Karpas-422 (cell line): ENCODE measurements at places on chromosomes 4 and X.

GRCh38 chrX:15594371-15594770 lies 6.4 kb downstream of the ACE2 start:
- DNase-seq: peak; percentile 53
- H3K27me3 ChIP-seq: no peaks in the 10 kb centered on the region
- no peak overlapping the region for H3K4me3 ChIP-seq
- no peaks in the 10 kb centered on the region for H3K36me3 ChIP-seq
- H3K27ac ChIP-seq: no peak overlapping the region

DNA sequence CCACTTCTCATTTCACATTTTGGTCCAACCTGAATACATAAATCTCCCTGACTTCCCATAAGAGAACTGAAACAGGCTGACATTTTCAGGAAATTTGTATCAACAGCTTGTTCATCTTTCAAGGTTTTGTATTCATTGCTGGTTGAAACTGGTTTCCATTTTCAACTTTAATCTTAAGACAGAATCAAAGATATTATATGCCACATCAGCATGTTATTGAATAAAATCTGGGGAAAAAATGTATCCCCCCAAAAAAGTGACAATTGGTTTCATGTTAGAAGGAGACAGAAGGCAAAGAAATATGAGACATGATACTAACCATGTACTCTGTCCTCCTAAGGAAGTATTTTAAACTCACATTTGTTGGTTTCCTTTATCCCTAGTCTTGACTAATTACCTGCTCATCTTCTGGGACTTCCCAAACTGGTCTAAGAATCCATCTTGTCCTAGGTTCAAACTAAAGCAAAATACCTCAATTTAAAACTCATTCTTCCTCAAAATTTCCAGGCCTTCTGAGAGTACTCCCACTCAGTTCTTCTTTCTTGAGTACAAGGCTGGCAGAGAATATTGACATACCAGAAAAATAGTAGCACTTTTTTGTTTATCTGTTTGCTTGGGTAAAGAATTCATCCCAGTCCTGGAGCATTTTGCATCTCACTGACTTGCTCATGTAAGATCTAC lies 3.1 kb upstream of the ANTXR2 start:
- H3K27me3 ChIP-seq: no peaks in the 10 kb centered on the region
- H3K36me3 ChIP-seq: no peaks in the 10 kb centered on the region
- H3K4me1 ChIP-seq: peaks cover 8% of the 10 kb centered on the region; the same call in 1 of the 2 replicates
- DNase-seq: no peak
- H3K4me3 ChIP-seq: no peak overlapping the region

GRCh38 chr4:159048166-159048886 lies 54.6 kb upstream of the RAPGEF2 start:
- H3K36me3 ChIP-seq: no peaks in the 10 kb centered on the region
- no peak overlapping the region for H3K27ac ChIP-seq
- H3K4me3 ChIP-seq: no peak overlapping the region
- DNase-seq: no peak
- no peaks in the 10 kb centered on the region for H3K27me3 ChIP-seq

GRCh38 chrX:16484338-16484737 lies 165.6 kb upstream of the S100G start:
- no peak overlapping the region for H3K4me3 ChIP-seq
- no peaks in the 10 kb centered on the region for H3K27me3 ChIP-seq
- H3K4me1 ChIP-seq: no peaks in the 10 kb centered on the region
- no peak overlapping the region for H3K27ac ChIP-seq

- H3K4me3 ChIP-seq: no peak overlapping the region
- no peak for DNase-seq
- no peak overlapping the region for H3K27ac ChIP-seq
- H3K27me3 ChIP-seq: no peaks in the 10 kb centered on the region
These were observed 68.3 kb upstream of the PRPS1 start for GRCh38 chrX:107560041-107560440.

- H3K27ac ChIP-seq: no peak overlapping the region
- DNase-seq: no peak
- H3K4me1 ChIP-seq: no peaks in the 10 kb centered on the region
- no peaks in the 10 kb centered on the region for H3K36me3 ChIP-seq
- no peak overlapping the region for H3K4me3 ChIP-seq
- no peaks in the 10 kb centered on the region for H3K27me3 ChIP-seq
These were observed 203.2 kb downstream of the DHX15 start for GRCh38 chr4:24380957-24381665.

DNA sequence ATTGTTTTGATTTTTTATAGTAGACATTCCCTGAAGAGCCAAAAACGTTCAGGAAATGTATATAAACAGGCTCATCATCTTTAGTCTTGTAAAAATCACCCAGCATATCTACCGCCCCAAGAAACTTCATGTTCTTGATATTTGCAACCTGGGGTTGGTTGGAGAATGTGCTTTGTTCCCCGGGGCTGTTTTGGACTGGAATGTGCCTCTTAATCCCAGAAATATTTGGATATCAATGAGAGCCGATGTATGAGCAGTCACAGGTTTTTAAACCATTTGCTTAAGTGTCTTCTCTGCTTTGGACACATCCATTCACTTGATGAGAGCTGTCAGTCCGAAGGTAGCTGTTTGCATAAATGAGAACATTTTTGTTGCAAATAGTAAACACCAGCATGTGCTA lies 449.7 kb downstream of the PCDH7 start:
- H3K4me3 ChIP-seq: no peak overlapping the region
- no peaks in the 10 kb centered on the region for H3K27me3 ChIP-seq
- no peak overlapping the region for H3K27ac ChIP-seq
- H3K4me1 ChIP-seq: no peaks in the 10 kb centered on the region

DNA sequence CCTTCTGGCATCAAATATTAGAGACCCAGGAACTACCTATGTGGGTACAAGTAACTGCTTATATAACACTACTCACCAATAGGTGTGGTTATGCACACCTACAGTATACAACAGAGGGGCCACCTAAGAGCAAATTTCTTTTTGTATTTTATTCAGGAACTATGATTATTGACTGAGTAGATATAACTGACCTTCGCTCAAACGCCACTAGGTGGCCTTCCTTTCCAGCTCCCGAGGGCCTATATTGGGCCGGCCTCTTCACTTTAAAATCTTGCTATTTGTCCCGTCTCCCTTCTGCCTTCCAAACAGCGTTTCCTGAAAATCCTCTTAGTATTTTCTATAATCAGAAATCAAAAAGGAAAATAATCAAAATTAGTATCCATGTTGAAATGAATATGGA lies 19.9 kb upstream of the PABPC5 start:
- no peak overlapping the region for H3K27ac ChIP-seq
- H3K27me3 ChIP-seq: no peaks in the 10 kb centered on the region
- H3K4me3 ChIP-seq: no peak overlapping the region
- no peaks in the 10 kb centered on the region for H3K36me3 ChIP-seq

DNA sequence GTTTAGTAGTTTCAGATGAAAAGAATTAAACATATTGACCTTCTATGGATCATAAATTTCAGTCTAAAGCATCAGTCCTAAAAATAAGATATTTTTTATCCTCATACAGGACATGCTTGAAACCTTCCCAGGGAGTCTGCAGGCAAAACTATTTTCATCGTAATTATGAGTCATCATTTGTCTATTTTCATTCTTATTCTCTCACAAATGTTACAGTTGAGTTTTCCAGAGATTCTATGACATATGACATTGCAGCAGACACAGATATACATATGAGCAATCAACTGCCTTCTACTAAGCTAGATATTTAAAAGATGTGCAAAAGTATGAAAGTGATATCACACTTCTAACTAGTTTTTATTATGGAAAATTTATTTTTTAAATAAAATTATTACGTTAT lies 398.0 kb downstream of the MAGEB5 start:
- no peak for DNase-seq
- no peaks in the 10 kb centered on the region for H3K36me3 ChIP-seq
- no peak overlapping the region for H3K27ac ChIP-seq
- H3K4me3 ChIP-seq: no peak overlapping the region
- no peaks in the 10 kb centered on the region for H3K27me3 ChIP-seq
- no peaks in the 10 kb centered on the region for H3K4me1 ChIP-seq

GRCh38 chrX:17525266-17525665 lies 150.3 kb downstream of the NHS start:
- H3K27me3 ChIP-seq: no peaks in the 10 kb centered on the region
- H3K27ac ChIP-seq: no peak overlapping the region
- no peaks in the 10 kb centered on the region for H3K36me3 ChIP-seq
- DNase-seq: no peak
- no peak overlapping the region for H3K4me3 ChIP-seq

DNA sequence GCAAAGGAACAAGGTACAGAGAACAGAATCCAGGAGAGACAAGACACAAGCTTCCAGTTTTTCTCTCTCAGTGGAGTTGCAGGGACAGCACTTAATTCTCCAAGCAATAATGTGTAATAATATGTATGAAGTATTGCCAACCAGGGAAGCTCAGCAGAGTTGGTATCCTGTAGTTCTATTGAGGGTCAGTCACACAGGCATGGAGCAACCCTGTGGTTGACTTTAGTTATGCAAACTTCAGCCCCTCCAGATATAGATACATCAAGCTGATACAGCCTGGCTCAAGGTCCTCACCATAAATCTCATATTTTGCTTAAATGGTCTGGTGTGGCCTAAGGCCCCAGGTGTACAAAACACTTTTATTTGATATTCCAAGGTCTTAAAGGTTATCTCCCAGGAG lies 248.6 kb upstream of the EPHA5 start:
- DNase-seq: no peak
- no peak overlapping the region for H3K4me3 ChIP-seq
- H3K36me3 ChIP-seq: no peaks in the 10 kb centered on the region
- H3K27me3 ChIP-seq: no peaks in the 10 kb centered on the region
- no peak overlapping the region for H3K27ac ChIP-seq

DNA sequence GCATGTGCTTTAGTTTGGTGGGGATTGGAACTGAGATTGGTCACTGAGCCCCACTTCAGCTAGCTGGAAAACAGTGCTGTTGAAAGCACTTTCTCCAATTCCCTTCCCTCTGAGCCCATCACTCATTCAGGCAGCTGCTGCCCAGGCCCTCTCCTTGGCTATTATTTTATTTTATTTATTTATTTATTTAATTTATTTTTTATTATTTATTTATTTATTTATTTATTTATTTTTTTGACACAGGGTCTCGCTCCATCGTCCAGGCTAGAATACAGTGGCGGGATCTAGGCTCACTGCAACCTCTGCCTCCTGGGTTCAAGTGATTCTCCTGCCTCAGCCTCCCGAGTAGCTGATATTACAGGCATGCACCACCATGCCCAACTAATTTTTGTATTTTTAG lies 51.8 kb upstream of the RBPJ start:
- H3K27me3 ChIP-seq: no peaks in the 10 kb centered on the region
- H3K4me1 ChIP-seq: no peaks in the 10 kb centered on the region
- DNase-seq: no peak
- H3K36me3 ChIP-seq: no peaks in the 10 kb centered on the region

- DNase-seq: peak; percentile 54
- H3K4me3 ChIP-seq: no peak overlapping the region
- H3K36me3 ChIP-seq: no peaks in the 10 kb centered on the region
- no peaks in the 10 kb centered on the region for H3K4me1 ChIP-seq
These were observed 54.7 kb upstream of the ZXDA start for GRCh38 chrX:57964975-57965374.

GRCh38 chrX:56968980-56969379 lies 26.4 kb downstream of the SPIN3 start:
- no peak for DNase-seq
- no peak overlapping the region for H3K4me3 ChIP-seq
- no peaks in the 10 kb centered on the region for H3K27me3 ChIP-seq
- H3K36me3 ChIP-seq: no peaks in the 10 kb centered on the region
- H3K27ac ChIP-seq: no peak overlapping the region

GRCh38 chrX:117977526-117977925 lies 139.1 kb downstream of the KLHL13 start:
- no peak for DNase-seq
- no peak overlapping the region for H3K27ac ChIP-seq
- no peaks in the 10 kb centered on the region for H3K36me3 ChIP-seq
- H3K4me3 ChIP-seq: no peak overlapping the region
- no peaks in the 10 kb centered on the region for H3K27me3 ChIP-seq

DNA sequence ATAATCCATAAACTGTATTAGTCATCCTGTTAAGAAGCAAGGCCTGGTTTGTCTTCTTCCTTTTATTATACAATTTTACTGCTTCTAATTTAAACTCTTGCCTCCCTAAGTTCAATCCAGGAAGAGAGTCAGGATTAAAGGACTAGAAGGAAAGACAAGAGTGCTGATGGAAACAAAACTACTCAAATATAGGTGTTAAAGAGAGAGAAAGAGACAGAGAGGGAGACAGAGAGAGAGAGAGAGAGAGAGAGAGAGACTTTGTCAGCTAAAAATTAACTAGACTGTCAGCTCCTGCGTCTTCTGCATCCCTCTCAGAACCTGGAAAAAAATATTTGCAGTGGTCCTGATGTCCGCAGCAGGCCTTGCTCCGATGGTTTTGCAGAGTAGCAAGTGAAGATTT lies 13.5 kb upstream of the FGG start:
- no peaks in the 10 kb centered on the region for H3K27me3 ChIP-seq
- no peak overlapping the region for H3K4me3 ChIP-seq
- H3K4me1 ChIP-seq: no peaks in the 10 kb centered on the region
- no peak overlapping the region for H3K27ac ChIP-seq

- no peaks in the 10 kb centered on the region for H3K36me3 ChIP-seq
- DNase-seq: peak; percentile 86
- H3K4me3 ChIP-seq: peak overlapping the region; percentile 51
These were observed 206.5 kb upstream of the STK26 start for GRCh38 chrX:131816551-131817136.

GRCh38 chr4:112093636-112094202 lies 51.5 kb upstream of the FAM241A start:
- no peak overlapping the region for H3K4me3 ChIP-seq
- no peaks in the 10 kb centered on the region for H3K36me3 ChIP-seq
- H3K27ac ChIP-seq: no peak overlapping the region
- H3K4me1 ChIP-seq: peaks cover 6% of the 10 kb centered on the region
- H3K27me3 ChIP-seq: no peaks in the 10 kb centered on the region

DNA sequence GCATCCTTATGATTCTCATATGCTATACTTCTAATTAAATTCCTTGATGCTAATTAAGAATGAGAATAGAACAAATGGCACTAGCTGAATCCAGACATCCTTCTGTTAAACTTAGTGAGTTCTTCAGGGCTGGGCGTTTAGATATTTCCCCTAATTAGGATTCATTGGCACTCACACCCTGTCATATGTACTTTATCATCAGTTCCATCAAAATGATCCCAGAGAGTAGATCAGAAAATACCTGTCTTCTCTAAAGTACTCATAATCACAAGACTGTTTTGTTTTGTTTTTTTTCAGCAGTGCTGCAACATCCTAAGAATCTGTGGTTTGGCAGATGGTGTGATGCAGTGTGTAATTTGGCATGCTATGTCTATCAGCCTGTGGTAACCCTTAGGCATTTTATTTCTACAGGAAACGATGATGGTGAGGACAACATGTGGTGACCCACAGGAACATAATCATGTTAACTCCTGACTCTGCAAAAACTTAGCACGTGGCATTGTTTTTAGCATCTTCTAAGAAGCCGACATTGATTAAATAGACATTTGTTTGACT lies 2528.4 kb downstream of the ARAP2 start:
- no peak for DNase-seq
- H3K36me3 ChIP-seq: no peaks in the 10 kb centered on the region
- H3K4me1 ChIP-seq: no peaks in the 10 kb centered on the region
- H3K27ac ChIP-seq: no peak overlapping the region
- no peak overlapping the region for H3K4me3 ChIP-seq
- H3K27me3 ChIP-seq: no peaks in the 10 kb centered on the region
